ENCODE measurements at places on chromosomes 4 and X. TPM values are rescaled to one million over a fixed set of nuclear protein-coding genes. Genes with fewer than 3 reads are reported as not detected.

The LNX1 gene
- total RNA-seq: 0.11 TPM

The FMR1NB gene
- total RNA-seq: not detected

The EGFL6 gene
- not detected for total RNA-seq

The HTR2C gene
- total RNA-seq: under 0.01 TPM

The TEX13D gene
- not detected for total RNA-seq

The N4BP2 gene
- 7.4 TPM for total RNA-seq

The KLHL8 gene
- 21.6 TPM for total RNA-seq

The MAGEB17 gene
- total RNA-seq: not detected

The FAM9C gene
- total RNA-seq: 0.12 TPM

The RNF128 gene
- total RNA-seq: 1.5 TPM

The CYTL1 gene
- 0.12 TPM for total RNA-seq

The IL15 gene
- 5.0 TPM for total RNA-seq
